ENCODE measurements at places on chromosomes 2 and 18. TPM values are rescaled to one million over a fixed set of nuclear protein-coding genes. Genes with fewer than 3 reads are reported as not detected.

Gene CCDC88A
- 17.6 TPM for total RNA-seq

Gene TRABD2A
- total RNA-seq, result 13.4 TPM

Gene AOX1
- 4.3 TPM for total RNA-seq

Gene CABLES1
- 19.1 TPM for total RNA-seq

Gene EGR4
- 0.09 TPM for total RNA-seq

Gene ZSWIM2
- total RNA-seq, result not detected

Gene SLC5A7
- not detected for total RNA-seq

All from A549 treated with GW870086 at 1 μM for 4 hours (cell line).